Hindlimb muscle (tissue), 1 donor: ENCODE measurements at places on chromosomes 11 and 22. TPM values are rescaled to one million over a fixed set of nuclear protein-coding genes. Genes with fewer than 3 reads are reported as not detected.
A peak's percentile ranks its signal among the peaks of the same experiment; 100 is the strongest.

Gene ACTN3
- 141 TPM for polyA plus RNA-seq

Gene P2RY6
- polyA plus RNA-seq, result 2.4 TPM

Gene CYB5R2
- polyA plus RNA-seq, result 10.6 TPM

Gene APOL5
- polyA plus RNA-seq, result 2.0 TPM

Gene CLTCL1
- 36.3 TPM for polyA plus RNA-seq

Gene POU2AF2
- not detected for polyA plus RNA-seq

Gene DNAJB13
- 0.44 TPM for polyA plus RNA-seq

Gene C11orf91
- not detected for polyA plus RNA-seq

Gene SCGB2A2
- not detected for polyA plus RNA-seq

Gene MMP3
- not detected for polyA plus RNA-seq

Gene MOGAT2
- polyA plus RNA-seq, result not detected

Gene FGF3
- not detected for polyA plus RNA-seq

Gene GAS2L1
- 12.9 TPM for polyA plus RNA-seq

Gene WT1
- polyA plus RNA-seq, result not detected

Gene GRIA4
- polyA plus RNA-seq, result 19.4 TPM

Gene LSP1
- polyA plus RNA-seq, result 77.7 TPM

Gene OR8G5
- polyA plus RNA-seq, result not detected

Gene LMNTD2
- polyA plus RNA-seq, result 0.80 TPM

Gene RNH1
- 114 TPM for polyA plus RNA-seq

DNA sequence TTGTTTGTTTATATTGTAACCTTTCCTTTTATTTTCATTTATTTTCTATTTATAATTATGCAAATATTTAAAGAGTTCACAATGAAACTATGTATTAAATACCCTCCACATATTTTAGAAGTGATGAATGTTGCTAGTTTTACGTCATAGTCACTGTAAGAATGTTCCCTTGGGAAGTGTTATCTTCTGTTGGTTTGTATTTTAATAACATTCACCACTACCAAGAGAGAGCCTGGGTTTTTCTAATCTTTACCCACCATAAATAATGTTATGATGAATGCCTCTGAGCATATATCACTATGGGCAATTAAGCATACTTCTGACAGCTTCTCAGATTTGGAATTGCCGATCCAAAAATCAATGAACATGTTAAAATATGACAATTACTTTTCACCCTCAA is 80.7 kb downstream of the GGT1 start:
- no peak for DNase-seq

- DNase-seq, result no peak
Observed at GRCh38 chr22:45268167-45268957, 16.4 kb upstream of the UPK3A start.

- no peak for DNase-seq
Observed at GRCh38 chr22:48895831-48896765, 931.6 kb downstream of the BRD1 start.

- no peak for DNase-seq
Observed at GRCh38 chr22:20436768-20437612, 635 bp downstream of the SCARF2 start.

DNA sequence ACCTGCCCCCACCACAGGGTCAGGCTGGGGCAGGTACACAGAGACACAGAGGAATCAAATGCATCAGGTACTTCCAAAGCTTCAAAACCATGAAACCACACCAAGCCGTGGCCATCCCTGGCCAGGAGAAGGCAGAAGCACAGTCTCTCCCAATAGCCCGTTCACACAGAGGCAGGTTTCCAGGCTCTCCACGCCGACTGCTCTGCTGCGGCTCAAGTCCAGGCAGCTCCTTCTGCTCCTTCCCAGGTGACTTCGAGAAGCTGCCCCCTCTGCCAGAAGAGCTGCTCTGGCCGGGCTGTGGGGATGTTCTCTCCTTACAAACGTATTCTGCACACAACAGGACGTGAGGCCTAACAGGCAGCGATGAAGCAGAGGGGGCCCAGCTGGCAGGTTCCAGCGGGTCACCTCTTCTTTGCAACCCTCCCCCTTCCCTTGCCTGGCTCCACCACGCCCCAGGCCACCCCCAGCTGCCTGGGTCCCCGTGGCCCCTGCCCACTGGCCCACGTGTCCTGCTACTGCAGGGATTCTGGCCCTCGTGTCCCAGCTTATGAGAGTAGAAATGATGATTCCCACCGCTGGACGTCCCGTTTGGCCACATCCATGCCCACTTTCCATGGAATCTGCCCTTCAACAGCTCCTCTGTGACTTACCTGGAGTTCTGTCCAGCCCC is 26.1 kb downstream of the BRD1 start:
- no peak for DNase-seq

- DNase-seq, result peak; percentile 57
Observed at GRCh38 chr22:24805790-24806662, at the start of gene SGSM1. Gene SGSM1, plus strand, starts transcription at chr22:24806211. Its CDS starts 115 bp downstream, at chr22:24806326.

DNA sequence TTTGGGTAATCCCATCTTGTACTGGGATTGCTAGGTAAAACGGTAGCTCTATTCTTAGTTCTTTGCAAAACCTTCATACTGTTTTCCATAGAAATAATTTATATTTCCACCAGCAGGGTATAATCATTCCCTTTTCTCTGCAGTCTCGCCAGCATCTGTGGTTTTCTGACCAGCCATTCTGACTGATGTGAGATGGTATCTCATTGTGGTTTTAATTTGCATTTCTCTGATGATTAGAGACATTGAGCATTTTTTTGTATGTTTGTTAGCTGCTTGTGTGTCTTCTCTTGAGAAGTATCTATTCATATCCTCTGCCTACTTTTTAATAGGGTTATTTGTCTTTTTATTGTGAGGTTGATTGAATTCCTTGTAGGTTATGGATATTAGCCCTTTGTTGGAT is 220.9 kb downstream of the PGR start:
- DNase-seq, result no peak

- no peak for DNase-seq
Observed at GRCh38 chr11:8794677-8795103, 112.1 kb downstream of the RPL27A start.

GRCh38 chr11:134686460-134687061 is 274.5 kb upstream of the B3GAT1 start:
- no peak for DNase-seq

DNA sequence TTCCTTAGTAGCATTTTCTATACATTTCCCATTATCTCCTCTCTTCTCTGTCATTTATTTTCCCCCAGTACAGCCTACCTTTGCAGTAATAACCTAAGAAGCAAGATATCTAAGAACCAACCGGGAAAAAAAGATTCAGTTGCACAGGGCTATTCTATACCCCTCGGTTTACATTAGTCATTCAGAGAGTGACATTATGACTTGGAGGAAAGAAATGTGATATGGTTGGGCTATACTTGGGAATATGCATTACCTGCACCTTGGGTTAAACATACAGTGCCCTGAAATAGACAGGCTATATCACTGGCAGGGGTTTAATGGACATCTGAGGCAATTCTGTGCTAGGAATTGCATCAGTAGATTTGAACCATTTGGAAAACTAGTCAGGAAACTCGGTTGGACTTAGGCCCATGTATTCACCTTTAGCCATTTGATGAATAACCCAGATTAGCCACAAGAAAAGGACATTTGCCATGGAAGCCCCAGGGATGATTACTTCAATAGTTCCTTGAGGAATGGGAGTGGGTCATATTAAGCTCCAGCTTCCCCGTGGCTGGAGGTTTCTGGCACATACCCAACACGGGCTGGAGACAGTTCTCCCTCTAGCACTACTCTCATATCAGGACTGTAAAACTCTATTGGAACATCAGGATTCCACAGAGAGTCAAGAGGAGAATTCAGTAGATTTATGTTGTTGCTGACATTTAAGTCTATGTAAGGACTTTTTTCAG is 973.2 kb downstream of the NTM start:
- DNase-seq, result no peak

DNA sequence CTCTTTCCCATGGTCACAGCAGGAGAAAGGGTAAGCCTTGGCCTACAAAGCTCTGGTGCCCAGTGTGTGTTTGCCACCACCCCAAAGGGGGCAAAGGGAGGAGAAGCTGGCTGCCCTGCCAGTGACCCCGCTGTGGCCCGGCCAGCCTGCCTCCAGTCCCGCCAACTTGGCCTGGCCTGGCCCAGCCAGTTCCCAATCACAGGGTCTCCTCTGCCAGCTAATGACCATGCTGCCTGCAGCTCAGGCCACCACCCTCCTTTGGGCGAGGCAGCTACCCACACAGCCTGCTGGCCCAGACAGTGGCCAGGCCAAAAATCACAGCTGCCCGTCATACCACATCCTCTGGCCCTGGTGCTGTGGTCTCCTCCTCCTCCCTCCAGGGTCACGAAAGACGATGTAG is 5.1 kb downstream of the GDPD5 start:
- no peak for DNase-seq

- no peak for DNase-seq
Observed at GRCh38 chr11:119506436-119506835, 83.5 kb upstream of the THY1 start.

GRCh38 chr11:83205608-83206185 is 12.2 kb downstream of the ANKRD42 start:
- no peak for DNase-seq

GRCh38 chr11:35112056-35112845 is 26.7 kb upstream of the CD44 start:
- no peak for DNase-seq

DNA sequence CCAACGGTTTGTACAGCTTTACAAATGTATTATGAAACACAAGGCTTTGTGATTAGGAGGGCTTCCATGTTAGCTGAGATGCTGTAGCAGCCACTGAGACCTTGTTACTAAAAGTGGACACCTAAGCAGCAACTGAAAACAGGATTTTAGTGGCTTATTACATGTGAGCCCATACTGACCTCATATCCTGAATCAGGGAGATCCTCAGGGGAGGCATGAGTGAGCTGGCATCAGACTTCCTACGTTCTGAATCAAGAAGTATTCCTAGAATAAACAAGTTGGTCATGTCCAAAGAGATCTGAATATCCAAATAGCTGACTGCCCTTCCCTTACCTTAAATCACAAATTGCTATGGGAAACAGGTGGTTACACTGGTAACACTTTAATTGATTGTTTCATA is 59.1 kb upstream of the SCUBE2 start:
- no peak for DNase-seq

GRCh38 chr11:128098781-128099180 is 488.6 kb downstream of the ETS1 start:
- DNase-seq, result no peak

DNA sequence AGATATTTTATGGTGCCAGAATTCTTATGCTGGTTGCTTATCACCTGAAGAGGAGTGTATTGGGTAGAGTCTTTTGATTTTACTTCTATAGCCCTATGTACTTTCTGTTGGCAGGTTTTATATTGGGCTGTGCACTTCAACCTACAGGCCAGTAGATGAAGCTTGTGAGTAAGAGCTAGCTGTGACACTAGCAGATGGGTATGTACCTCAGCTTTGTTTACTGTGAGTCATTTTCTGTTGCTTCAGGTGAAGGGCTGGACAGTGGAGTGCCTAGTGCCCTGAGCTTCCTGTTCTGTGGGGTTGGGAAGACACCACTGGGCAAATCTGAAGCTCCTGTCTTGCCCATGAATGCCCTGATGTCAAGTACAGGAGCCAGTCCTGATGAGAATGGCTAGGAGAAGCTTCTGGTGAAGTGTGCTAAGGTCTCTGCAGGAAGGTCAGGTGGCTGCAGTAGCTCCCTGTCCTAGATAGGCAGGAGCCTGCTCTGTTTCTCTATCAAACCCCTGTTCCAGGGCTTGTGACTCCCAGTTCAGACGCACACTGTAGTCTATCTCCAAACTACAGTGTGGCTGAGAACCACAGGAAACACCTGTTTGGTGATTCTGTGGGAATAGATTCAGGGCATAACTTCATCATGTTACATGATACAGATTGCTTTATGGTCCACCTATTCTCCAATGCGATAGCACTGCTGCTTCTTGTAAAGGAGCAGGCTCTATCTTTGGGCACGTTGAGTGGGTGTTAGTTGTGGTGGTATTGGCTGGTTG is 755.7 kb downstream of the KCNA4 start:
- no peak for DNase-seq

DNA sequence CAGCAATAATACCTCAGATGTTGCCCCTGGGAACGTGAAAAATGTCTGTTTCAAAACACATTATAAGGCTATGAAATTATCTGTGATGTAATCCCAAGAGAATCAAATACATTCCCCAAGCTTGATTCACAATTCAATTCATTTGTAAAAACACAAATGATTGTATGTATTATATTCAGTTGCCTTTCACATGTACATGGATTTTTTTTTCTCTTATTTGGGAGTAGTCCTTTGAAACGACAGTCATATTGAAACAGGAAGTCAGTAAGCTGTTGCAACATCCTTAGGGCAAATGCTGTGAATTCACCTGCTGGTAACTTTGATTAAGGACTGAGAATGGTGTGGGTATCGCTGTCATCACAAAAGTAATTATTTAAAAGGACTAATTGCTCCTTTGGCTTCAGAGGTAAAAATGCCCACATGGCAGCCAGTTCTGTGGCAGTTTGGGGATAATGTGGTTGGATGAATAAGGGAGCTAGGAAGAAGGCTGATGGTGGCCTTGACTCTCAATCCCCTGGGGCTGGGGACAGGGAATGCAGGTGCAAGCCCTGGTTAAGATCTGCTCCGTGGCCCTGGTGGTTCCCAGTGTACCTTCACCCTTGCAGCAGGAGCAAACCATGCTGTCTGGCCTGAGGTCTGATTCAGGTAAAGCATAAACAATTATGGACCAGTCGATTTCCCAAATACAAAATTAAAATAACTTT is 13.2 kb downstream of the EHF start:
- DNase-seq, result no peak

GRCh38 chr22:48227341-48228018 is 1465.0 kb downstream of the TBC1D22A start:
- DNase-seq, result no peak
